Right lobe of liver (tissue), 6 donors: ENCODE measurements at places on chromosomes 16 and 17. TPM values are rescaled to one million over a fixed set of nuclear protein-coding genes. Genes with fewer than 3 reads are reported as not detected.
A peak's percentile ranks its signal among the peaks of the same experiment; 100 is the strongest.

DNA sequence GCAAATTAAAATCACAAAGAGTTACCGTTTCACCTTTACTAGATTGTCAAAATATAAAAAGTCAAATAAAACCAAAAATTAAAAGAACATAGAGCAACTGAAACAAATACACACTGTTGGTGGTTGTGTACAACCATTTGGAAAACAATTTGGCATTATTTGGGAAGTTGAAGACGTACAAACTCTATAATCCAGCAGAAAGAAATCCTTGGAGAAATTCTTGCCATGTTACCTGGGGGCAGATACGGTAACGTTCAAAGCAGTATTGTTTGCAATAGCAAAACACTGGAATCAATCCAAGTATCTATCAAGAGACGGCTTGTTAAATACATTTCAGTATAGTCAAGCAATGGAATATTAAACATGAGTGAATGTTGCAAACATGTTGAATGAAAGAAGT, 56.7 kb downstream of the TBX4 start:
- no peaks in the 10 kb centered on the region for H3K4me1 ChIP-seq
- H3K4me3 ChIP-seq = no peak overlapping the region
- no peak for DNase-seq
- H3K36me3 ChIP-seq = no peaks in the 10 kb centered on the region

- peaks cover 28% of the 10 kb centered on the region for H3K4me1 ChIP-seq
- H3K27me3 ChIP-seq = no peaks in the 10 kb centered on the region
- DNase-seq = peak; percentile 26
- H3K4me3 ChIP-seq = no peak overlapping the region
- H3K36me3 ChIP-seq = no peaks in the 10 kb centered on the region
These were observed 65.7 kb downstream of the MPRIP start for GRCh38 chr17:17107891-17108431.

- DNase-seq = no peak
- H3K36me3 ChIP-seq = no peaks in the 10 kb centered on the region
- no peaks in the 10 kb centered on the region for H3K27me3 ChIP-seq
These were observed 8.3 kb upstream of the HEATR6 start for GRCh38 chr17:60086818-60087591.

DNA sequence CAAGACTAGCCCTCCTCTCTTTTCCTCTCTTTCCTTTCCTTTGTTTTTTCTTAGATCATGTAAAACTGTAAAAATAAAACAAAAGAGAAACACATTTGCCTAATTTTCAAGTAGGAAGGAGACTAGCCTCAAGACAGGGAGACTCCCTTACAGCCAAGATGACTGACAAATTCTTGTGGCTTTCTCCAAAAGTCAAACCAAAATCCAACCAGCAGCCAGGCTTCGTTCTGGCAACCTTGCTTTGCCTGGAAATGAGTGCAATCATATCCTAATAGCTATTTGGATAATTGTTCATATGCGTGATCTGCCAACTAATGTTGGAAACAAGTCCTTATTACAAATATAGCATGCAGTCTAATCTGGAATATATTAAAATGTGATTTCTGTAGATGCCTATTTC, 868.9 kb upstream of the SOX9 start:
- H3K4me3 ChIP-seq = no peak overlapping the region
- DNase-seq = no peak
- H3K27me3 ChIP-seq = no peaks in the 10 kb centered on the region
- no peak overlapping the region for H3K27ac ChIP-seq

The CSH1 gene
- not detected for total RNA-seq

- H3K27ac ChIP-seq = no peak overlapping the region
- H3K4me1 ChIP-seq = no peaks in the 10 kb centered on the region
- H3K36me3 ChIP-seq = no peaks in the 10 kb centered on the region
- no peaks in the 10 kb centered on the region for H3K27me3 ChIP-seq
- no peak for DNase-seq
These were observed 26.2 kb upstream of the MAP3K14 start for GRCh38 chr17:45342871-45343526.

The ADAD2 gene
- not detected for total RNA-seq

- H3K27me3 ChIP-seq = no peaks in the 10 kb centered on the region
- H3K4me3 ChIP-seq = peak overlapping the region; percentile 92
- no peaks in the 10 kb centered on the region for H3K36me3 ChIP-seq
- peaks cover 37% of the 10 kb centered on the region for H3K4me1 ChIP-seq
- DNase-seq = peak; percentile 74
- H3K27ac ChIP-seq = peak overlapping the region; percentile 91
These were observed 633 bp downstream of the CDR2 start for GRCh38 chr16:22373662-22374310.
